ENCODE measurements at places on chromosomes 13 and 19.

DNA sequence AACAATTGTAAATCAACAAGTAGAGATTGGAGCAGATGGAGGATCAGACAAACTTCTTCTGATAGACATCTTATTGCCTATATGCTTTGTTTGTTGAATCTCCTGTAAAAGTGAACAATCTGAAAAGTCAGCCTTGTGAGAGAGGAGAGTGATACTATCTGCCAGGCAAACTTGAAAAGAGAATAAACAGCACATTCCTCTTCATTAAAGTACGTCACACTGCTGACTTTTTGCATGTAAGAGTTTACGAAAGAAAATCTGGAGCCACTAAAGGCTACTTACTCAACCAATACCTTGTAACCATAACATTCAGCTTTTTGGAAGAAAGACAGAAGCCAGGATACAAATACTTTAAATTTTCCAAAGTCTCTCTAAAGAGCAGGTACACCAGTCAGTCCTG, 42.5 kb downstream of the EDNRB start:
- DNase-seq: no peak

GRCh38 chr13:27961227-27962085, 7.7 kb downstream of the CDX2 start:
- DNase-seq: no peak

DNA sequence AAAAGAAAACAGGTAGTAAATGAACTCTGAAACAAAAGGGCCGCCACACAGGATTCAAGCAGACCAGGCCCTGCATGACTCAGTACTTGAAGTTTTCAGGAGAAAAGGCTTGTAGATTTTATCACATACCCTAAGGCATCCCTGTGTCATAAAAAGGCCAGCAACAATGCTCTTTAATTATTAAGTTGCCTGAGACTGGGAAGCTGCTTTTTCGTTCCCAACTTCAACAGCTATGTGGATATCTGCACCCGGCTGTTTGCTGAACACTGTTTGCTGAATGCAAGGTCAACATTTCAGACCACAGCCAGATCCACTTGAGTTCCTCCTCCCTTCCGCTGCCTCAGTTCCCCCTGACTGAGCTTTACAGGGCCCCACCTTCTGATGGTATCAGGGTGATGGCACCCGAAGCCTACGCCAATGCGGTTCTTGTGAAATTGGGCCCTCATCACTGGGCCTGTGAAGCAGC, 6.1 kb upstream of the ECH1 start:
- DNase-seq: no peak

GRCh38 chr13:30700364-30700763, 35.0 kb upstream of the ALOX5AP start:
- no peak for DNase-seq

DNA sequence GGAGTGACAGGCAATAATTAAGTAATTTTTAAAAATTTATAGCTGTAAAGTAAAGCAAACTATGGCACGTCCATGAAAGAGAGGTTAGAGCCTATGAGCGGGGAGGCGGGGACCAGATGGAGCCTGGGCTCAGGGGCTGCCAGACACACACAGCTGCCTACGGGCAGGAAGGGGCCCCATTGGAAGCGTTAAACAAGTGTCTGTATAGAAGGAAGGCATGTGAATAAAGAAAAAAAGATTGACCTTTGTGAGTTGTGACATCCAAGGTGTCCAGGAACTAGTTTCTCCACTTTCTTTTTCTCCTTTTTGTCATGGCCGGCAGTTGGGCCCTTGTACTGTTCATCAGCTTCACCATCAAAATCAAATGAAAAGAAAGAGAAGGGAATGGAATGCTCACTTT, 56.8 kb downstream of the LRCH1 start:
- no peak for DNase-seq

DNA sequence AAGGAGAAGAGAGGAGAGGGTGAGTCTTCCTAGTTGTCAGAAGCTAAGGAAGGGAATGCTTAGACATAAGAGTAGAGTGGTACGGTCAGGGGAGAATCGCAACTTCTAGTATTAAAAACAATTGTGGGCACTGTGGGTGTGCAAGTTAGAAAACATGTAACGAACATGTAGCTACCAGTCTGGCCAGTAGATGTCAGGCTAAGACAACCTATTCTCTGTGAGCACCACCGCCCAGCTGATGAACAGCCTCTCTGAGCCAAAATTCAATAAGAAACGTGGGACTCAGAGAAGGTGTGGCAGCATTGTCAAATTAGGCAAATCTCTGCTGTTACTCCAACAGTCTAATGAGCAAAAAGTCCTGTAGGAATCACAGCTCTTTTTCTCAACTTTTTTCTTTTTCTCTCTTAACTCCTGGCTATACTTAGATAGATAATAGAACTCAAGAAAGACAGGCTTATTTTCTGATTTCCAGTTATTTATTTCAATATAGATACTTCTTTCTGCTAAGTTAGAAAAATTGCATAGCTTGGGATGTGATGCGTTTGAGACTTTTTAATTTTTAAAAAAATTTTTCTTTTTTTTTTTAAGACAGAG, 186.2 kb downstream of the USP12 start:
- peak; percentile 77 for DNase-seq

DNA sequence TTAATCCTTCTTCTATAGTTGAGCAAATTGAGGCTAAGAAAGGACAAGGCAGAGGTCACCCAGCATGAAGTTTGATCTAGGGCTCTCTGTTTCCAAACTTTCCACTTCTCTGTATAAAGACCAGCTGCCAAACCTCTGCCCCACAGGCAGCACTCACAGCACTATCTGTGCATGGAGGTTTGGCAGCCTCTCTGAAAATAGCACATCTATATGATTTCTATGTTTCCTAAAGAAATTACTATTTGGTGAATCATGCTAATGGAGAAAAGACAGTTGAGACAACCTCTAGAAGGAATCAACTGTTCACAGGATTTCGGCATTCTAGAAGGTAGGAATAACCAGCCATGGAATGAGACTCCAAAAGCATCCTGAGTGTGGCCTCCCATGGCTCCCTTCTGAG, 554.5 kb downstream of the IRS2 start:
- no peak for DNase-seq

- peak; percentile 61 for DNase-seq
Observed at GRCh38 chr13:52158629-52159158, 703 bp downstream of the NEK3 start.

GRCh38 chr19:36574741-36575140, 1.6 kb upstream of the ZNF529 start:
- DNase-seq: no peak

DNA sequence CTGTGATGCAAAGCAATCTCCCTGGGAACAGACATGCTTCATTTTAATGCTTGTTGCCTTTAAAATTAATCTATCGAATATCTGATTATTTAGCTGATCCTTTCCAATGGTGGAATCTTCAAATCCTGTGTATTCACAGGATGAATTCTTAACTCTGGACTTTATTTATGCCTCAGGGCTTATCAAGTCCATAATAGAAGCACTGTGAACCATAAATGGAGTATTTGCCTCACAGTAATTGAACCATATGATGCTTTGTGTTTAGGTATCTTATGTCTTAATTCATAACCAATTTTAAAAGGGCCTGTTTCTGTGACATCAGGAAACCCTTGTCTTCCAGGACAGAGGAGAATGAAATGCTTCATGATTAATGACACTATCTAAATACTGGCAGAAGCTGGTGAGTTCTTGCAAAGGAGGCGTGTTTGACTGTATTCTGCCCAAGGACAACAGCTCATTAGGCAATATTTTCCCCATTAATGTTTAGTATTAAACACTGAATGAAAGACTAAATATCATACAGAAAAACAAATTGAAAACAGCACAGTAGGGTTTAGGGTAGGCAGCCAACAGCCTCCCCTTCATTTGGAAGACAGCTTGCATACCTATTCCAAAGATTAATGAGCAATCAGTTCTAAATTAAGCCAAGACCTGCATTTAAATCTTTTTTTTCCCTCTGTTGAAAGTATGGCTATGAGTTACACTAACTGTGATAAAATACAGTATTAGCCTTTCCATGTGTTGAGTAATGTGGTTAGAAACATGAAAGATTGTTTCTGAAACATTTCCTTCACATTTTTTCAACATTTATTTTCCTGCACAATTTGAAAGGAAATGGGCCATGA, 709.4 kb downstream of the PCDH9 start:
- DNase-seq: no peak

DNA sequence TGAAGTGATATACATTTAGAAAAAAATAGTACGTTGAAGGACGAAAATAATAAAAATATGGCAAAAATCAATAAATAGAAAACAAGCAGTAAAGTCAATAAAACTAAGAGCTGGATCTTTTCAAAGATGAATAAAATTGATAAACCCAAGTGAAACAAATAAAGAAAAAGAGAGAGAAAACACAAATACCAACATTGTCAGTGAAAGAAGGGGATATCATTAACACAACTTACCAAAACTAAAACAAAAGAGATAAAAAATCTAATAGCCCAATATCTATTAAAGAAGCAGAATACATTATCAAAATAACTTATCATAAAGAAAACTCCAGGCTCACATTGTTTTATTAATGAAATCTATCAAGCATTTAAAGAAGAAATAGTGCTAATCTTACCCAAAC, 675.1 kb downstream of the UQCRFS1 start:
- DNase-seq: no peak

DNA sequence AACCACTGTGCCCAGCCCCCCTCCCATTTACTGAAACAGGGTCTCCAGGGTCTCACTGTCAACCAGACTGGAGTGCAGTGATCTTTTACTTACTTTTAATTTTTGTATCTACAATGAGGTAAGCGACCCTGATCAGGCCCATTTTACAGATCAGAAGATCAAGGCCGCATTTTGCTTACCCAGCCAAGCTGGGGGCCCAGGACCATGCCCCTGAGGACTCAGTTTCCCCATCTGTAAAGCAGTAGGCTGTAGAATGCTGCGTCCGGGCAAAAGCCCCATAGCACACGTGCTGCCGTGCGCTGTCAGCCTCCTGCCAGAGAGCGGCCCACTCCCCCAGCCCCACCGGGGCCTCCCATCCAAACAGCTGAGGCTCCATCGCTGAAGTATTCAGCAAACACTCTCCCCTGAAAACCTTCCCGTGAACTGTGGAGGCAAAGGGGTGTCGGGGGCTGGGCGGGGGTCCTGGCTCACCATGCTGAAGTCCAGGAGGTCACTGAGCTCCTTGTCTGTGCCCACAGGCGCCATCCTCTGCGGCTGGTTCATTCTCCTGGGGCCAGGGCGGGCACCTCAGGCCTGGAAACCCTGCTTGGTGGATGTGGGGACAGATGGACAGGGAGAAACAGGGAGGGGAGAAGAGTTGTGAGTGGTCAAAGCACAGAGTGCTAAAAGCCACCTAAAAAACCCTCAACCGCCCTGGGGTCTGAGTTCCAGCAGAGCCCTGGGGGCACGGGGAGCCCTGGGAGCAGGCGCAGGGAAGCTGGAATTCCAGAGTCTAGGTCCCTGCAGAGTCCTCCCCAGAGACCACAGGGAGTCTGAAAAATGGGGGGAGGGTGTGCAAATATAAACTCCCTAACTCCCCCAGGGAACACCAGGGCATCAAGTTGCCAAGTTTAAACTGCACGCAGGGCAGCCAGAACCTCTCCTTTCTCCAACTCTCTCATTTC, 2.4 kb downstream of the TCF3 start:
- no peak for DNase-seq

GRCh38 chr13:94717916-94718315, 5.6 kb upstream of the SOX21 start:
- DNase-seq: no peak

DNA sequence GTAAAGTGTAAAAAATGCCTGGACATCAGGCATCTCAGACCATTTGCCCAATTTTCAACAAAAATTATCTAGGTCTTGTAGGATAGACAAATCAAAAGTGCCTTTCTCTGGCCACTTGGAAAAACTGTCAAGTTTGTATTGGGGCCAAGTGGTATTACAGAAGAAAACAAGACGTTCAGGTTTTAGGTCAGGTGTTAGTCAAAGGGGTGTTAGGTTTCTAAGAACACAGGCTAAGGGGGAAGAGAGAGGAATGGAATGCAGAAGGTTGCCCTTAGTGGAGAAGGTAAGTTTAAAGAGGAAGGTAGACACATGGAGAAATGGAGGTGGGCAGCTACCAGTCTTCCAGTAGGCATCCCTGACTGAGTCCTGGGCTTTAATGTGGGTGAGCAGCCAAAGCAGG, 19.9 kb upstream of the ZNF561 start:
- no peak for DNase-seq

DNA sequence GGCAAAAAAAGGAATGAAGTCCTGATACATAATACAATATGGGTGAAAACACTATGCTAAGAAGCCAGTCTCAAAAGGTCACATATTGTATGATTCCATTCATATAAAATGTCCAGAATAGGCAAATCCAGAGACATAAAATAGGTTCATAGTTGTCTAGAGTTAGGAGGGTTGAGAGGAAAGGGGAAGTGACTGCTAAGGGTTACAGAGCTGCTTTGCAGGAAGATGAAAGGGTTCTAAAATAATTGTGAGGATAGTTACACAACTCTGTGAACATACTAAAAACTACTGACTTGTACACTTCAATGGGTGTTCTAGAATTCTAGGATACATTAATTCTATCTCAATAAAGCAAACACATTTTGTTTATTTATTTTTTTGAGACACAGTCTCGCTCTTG, 25.7 kb downstream of the CAB39L start:
- DNase-seq: no peak

- no peak for DNase-seq
Observed at GRCh38 chr19:38836983-38837626, 5.5 kb upstream of the ECH1 start.

- peak; percentile 66 for DNase-seq
Observed at GRCh38 chr19:14369399-14370168, 11.7 kb upstream of the ADGRE5 start.

- DNase-seq: peak; percentile 22
Observed at GRCh38 chr19:51771376-51772130, 10.6 kb downstream of the FPR2 start.

GRCh38 chr13:47294691-47295090, 397.8 kb upstream of the HTR2A start:
- no peak for DNase-seq

GRCh38 chr19:45442778-45443461, 19.2 kb upstream of the ERCC1 start:
- DNase-seq: peak; percentile 70

DNA sequence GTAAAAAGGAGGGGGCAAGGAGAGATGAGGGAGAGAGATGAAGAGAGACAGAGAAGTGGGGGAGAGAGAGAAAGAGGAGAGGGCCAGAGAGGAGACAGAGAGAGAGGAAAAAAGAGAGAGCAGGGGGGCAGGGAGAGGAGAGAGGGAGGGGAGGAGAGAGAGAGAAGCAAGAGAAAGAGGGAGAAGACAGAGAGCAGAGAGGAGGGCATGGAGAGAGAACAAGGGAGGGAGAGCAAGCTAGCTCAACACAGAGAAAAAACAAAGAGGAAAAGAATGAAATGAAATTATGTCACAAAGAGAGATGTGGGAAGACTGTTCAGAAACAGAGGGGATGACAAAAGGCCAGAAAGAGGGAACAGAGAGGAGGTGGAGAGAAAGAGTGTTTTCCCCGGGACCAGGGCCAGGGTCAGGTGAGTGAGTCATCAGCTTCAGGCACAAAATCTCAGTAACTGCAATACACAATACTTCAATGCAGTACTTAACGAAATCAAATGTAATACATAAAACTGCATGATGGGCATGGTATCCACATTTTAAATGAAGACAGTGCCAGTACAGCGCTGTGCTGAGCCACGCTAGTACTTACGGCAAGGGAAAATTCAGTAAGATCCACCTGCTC, 4.8 kb downstream of the KLK7 start:
- DNase-seq: no peak
